ENCODE measurements at places on chromosomes 3 and 15.

DNA sequence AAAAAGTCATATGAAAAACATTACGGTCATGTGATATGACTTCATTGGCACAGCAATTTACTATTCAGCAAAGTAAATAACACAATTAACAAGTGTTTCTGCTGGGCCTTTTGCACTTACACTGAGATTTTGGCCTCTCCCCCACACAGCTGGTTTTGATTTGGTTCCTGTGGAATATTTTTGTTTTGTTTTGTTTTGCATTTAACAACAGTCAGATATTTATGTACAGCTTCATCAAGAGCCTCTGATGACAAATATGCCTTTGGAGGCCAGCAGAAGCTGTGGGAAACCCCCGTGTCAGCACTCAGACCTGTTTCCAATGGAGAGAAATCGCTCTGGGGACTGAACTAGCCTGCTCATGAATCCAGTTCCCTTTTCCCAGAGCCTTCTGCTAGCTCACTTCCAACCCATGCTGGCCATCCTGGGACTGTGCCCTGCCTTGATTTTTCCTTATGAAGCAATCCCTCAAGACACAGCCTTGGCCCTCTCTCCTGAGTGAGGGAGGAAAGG is 161.9 kb downstream of the ATG7 start:
- DNase-seq: peak; percentile 83

DNA sequence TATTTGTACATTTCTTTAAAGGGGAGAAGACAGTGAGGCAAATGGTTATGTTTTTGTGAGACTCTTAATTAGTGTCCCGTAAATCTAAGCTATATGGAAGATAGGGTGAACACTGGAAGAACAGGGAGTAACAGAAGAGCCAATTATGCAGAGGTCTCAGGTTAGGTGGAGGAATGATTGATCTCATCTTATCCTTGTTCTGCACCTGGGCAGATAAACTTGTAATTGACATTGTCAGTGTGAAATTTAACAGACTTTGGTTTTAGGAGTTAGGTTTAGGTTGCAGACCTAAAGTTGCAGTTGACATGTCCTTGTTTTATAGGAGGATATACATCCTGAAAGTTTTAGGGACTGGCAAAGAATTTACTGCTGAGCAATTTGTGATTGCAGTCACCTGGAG is 3.1 kb upstream of the TWF2 start:
- no peak for DNase-seq

GRCh38 chr3:19742935-19743334 is 191.1 kb downstream of the EFHB start:
- DNase-seq: no peak

DNA sequence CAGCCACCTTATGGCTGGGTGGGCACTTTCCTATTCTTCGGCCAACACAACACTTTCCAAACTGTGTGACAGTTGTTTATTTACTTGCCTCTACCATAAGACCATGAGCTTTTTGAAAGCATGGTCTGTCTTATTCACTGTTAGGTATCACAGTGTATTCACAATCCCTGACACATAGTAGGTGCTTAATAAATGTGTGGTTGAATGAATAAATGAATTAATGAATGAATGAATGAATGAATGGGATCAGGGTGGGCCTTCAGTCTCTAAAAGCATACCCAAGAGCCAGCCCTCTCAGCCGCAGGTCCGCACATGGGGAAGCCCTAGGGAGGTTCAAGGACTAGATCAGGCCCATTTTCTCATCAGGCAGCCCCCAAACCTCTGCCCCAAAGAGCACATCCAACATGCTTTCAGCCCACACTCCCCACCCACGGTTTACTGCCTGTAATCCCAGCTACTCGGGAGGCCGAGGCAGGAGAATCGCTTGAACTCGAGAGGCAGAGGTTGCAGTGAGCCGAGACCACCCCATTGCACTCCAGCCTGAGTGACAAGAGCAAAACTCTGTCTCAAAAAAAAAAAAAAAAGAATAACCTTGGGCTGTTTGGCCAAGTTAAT is 95.9 kb downstream of the LIPC start:
- DNase-seq: no peak

DNA sequence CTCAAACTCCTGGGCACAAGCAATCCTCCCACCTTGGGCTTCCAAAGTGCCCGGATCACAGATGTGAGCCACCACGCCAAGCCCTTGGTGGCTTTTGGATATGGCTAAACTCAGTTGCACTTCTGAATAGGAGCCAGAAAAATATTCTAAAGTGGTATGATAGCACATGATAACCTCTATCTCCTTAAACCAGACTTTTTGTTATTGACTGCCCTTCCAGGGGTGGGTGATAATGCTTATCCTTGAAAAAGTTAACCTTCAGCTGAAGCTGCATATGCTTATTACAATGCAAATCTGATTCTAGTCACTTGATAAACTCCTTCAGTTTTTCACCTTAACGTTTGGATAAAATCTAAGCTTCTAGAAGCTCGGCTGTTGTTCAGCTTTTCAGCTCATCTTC is 6.3 kb downstream of the CCNB2 start:
- no peak for DNase-seq

GRCh38 chr3:98333989-98334606 is 19.6 kb upstream of the OR5K4 start:
- no peak for DNase-seq

GRCh38 chr3:140151321-140151720 is 216.3 kb downstream of the CLSTN2 start:
- DNase-seq: no peak

- DNase-seq: no peak
Measured at GRCh38 chr3:154642145-154642544, 212.2 kb upstream of the GPR149 start.

DNA sequence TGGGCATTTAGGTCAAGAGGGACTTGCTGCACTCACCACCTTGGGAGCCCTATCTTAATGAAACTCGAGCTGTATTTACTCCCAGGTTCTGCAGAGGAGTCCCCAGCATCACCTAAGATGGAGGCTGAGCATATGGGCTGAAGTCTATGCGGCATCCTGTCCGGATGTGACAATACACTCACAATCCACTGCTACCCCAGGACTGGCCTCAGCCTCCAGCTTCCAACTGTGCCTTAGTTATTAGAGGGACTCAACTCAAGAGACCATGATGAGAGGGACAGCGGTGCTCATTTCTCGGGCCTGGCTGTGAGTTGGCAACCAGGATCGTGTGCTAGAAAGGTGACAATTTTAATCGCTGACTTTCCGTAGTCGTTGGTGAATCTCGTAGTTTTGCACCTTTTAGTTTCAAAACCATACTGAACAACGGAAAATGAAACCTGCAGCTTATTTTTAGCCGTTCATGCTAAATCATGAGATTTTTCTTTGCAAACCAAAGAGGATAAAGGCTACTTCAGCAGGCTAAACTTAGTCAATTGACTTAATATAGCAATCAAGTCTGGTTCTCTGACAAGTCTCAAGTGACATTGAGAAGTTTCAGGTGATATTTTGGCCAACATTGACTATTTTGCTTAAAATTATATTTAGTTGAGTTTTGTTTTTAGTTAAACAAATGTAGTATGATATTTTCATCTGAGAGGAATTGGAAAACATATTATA is 11.1 kb downstream of the ZBTB38 start:
- no peak for DNase-seq

- DNase-seq: no peak
Measured at GRCh38 chr3:9669277-9669676, 20.0 kb downstream of the MTMR14 start.

- no peak for DNase-seq
Measured at GRCh38 chr3:42605546-42606173, 5.2 kb downstream of the NKTR start.

GRCh38 chr15:40235201-40235885 is 3.5 kb upstream of the PAK6 start:
- DNase-seq: no peak

DNA sequence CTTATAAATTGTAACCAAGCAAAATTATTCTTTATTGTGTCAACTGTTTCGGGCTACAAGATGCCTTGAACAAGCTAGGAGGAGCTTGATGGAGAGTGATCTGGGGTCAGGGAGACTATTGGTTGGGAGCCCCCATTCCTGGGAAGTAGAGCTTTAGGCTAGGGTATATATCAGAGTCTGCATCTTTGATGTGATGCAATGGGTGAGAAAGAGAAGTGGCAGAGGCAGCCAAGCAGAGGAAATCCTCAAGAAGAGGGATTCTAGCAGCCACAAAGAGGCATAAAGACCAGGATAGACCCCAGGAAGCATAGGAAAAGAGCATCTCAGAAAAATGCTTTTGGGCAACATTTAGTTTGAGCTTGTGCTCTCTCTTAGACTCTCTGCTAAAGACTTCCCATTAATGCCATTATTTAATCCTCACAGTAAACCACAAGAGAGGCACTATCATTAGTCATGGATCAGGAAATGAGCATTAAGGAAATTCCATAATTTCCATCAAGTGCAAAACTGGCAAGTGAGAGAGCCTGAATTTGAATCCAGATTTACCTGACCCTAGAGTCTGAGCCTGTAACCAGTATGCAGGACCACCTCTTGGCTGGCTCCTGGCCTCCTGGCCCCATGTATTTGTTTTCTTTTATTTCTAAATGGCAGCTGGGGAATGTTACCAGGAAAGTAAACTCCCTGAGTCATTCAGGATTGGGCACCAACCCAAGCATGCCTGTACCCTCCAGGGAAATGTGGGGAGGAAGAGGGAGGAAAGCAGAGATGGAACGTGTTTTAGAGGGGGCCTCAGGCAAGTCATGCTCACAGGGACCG is 118.7 kb downstream of the RPL22L1 start:
- DNase-seq: peak; percentile 92

- no peak for DNase-seq
Measured at GRCh38 chr15:74962671-74963070, 6.1 kb upstream of the RPP25 start.

DNA sequence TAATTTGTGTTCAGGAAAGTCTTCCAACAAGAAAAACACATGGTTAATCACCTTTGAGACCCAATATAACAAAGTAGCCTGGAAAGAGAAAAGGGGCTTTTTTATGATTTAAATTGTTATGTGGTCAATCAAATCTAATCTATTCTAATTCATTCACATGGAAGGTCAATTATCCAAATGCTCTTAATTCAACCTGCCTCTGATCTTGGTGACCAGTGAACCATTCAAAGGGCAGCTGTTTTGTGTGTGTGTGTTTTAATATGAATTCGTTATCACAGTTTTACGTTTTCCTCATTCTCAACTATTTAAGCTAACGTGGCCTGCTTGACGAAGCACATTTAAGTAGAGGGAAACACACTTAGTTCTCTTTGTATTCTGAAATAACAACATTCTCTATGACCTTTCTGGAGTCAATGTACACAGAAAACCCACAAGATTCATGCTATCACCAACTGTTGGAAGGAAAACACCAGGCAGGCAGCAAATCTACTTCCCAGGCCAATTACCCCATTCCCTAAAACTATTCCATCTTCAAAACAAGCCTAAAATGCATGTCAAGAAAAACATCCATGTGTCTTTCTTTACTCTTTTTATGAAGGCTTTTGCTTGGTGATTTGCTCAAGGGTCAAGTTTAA is 195.4 kb downstream of the SUCLG2 start:
- no peak for DNase-seq

DNA sequence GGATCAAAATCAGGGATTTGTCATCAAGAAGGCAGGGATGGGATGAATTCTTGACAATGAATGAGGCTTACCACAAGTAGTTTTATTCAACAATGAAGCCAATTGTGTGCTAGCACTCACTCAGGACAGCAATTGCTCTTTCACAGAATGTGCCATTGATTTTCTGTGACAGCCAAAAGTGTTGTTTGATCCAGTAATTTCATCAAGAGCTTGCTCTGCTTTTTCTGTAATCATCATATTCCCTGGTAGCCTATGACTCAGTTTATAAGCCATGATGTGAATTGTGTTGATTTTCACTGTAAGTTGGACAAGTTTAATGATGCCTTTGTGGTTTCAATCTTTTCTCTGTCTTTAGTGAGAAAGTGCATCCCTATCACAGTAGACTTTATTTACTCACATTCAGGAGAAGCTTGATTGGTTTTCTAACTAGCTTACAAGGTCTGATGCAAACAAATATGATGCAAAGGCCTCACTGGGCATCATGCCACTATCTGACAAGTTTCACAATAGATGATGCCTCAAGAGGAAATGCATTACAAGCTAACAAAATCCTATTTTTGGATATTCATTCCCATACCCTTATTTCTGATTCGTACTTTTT is 13.6 kb upstream of the CSRNP1 start:
- DNase-seq: no peak

DNA sequence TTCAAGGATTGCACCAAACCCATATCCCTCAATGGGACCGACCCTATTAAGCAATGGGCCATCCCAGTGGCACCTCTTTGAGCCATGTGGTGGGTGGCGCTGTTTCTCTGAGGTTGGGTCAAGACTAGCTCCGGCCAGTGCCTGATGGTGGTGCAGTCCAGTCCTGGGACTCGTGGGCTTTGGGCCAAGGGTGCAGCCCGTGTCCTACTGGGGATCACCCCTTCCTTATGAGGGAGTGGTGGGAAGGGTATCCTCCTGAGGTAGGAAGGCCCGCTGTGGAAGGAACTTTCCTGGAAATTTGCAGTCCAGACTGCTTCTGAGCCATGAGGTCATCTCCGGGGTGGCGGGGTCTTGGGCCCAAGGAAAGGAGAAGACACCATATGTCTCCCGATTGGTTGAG is 231.6 kb downstream of the SNRPN start:
- DNase-seq: no peak

GRCh38 chr15:93035953-93036810 is 52.8 kb downstream of the RGMA start:
- DNase-seq: peak; percentile 71

GRCh38 chr15:74129586-74130154 is 716 bp upstream of the ISLR2 start:
- no peak for DNase-seq

DNA sequence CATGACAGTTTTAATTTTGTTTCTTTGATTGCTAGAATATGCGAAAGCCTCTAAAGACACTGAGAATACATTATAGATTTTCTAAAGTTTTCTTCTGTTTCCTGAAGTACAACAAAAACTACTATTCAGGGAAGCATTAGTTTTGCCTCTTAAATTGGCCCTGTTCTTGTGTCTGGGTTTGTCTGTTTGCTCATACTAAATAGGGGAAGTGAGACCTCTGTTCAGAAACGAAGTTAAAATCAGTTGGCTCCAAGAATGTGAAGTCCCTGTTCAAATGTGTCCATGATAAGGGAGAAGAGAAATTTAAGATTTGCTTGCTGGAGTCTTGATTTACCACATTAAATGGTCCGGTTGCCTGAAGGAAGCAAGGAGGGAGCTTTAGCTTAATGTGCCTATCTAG is 327.3 kb upstream of the GBE1 start:
- DNase-seq: no peak

DNA sequence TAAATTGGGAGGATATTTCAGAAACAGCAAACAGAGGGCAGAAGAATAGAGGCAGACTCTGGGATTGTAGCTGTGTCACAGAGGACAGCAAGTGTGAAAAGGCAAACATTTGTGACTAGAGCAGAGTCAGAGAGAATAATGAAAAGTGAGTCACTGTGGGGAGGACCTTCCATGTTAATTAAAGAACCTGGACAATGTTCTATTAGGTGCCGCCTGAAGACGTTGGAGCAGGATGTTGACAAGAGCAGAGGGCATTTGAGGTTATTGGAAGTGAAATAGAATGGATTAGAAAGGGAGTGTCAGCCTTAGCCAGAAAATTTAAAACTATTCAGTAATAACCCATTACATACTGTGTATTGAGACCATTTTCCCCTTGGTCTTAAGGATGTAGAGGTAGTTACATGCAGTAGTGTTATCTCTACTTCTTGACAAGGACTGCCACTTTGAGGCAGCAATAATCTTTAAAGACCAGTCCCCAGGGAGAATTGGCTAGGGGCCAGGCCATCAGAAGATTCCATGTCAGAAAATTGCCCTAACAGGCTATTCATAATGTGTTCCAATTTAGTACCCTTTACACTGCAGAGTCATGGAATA is 5.8 kb downstream of the ACKR2 start:
- DNase-seq: no peak
